ENCODE measurements at places on chromosomes 1 and 21. TPM values are rescaled to one million over a fixed set of nuclear protein-coding genes. Genes with fewer than 3 reads are reported as not detected.
A peak's percentile ranks its signal among the peaks of the same experiment; 100 is the strongest.

DNA sequence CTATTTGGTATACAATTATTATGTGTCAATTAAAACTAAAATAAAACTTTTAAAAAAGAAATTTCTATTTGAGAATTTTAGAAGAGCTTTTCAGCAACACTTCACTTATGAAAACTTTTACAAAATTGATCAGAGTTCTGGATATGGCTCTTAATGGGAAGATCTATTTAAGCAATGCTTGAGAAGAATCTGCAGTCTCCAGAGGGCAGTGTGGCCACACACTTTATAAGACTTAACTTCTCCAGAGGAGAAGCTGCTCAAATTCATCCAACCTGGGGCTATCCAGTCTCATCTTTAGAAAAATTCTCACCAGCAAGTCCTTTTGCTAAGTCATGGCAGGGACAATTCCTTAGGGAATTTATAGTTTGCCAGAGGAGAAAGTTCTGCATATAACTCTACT lies 25.2 kb upstream of the AGO1 start:
- no peak for ATAC-seq

HSPA6 gene
- total RNA-seq: 1.4 TPM

DNA sequence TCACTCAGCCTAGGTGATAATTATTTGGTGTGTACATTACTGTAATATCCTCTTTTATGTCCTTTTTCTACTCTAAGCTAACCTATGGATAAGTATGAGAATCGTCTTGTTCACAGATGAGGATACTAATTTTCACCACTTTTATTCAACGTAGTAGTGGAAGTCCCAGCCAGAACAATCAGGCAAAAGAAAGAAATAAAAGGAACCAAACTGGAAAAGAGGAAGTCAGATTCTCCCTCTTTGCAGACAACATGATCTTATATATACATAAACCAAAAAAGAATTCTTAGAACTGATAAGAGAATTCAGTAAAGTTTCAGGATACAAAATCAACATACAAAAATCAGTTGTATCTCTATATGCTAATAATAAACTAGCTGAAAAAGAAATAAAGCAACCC lies 12.6 kb upstream of the RGL1 start:
- ATAC-seq: no peak

UQCRH gene
- 291 TPM for total RNA-seq

FHL3 gene
- 10.6 TPM for total RNA-seq

GRCh38 chr1:151620286-151620685 lies 8.4 kb downstream of the SNX27 start:
- ATAC-seq: no peak

DNA sequence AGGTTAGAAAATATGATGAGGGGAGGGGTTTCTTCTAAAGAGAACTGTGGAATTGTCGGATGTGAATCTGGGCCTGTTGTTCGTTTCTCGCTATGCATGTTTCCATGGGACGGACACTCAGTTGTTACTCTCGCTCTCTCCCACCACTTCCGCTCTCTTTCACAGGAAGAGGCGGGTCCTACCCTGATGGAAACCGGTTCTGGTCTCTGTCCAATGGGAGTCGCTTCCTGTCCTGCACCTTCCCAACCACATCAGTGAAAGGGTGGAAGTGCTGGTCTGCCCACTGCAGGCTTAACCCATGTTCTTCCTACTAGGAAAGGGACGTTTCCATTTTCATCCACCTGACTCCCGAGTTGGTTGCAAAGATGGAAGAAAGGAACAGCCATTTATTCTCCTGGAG lies 119.4 kb downstream of the KCNJ15 start:
- peak; percentile 51 for ATAC-seq

DNA sequence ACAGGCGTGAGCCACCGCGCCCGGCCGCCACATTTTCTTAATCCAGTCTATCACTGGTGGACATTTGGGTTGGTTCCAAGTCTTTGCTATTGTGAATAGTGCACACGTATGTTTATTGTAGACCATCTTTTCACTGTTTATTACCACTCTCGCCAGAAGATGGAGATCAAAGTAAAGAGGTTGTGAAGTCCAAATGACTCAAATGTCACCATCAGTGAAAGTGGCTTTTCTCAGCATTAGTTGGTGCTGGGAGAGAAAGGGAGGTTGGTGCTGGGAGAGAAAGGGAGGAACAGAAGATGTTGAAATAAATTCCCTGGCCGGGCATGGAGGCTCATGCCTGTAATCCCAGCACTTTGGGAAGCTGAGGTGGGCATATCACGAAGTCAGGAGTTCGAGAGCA lies 10.4 kb upstream of the UHMK1 start:
- no peak for ATAC-seq

TENT5C gene
- 1.1 TPM for total RNA-seq

- ATAC-seq: peak; percentile 31
Measured at GRCh38 chr1:15007842-15008241, 145.7 kb upstream of the TMEM51 start.

C8B gene
- not detected for total RNA-seq

GRCh38 chr1:181083842-181084605 lies 4.5 kb upstream of the IER5 start:
- peak; percentile 42 for ATAC-seq

GRCh38 chr1:213666113-213666512 lies 321.7 kb upstream of the PROX1 start:
- ATAC-seq: no peak

HES3 gene
- not detected for total RNA-seq

- no peak for ATAC-seq
Measured at GRCh38 chr1:51000160-51000559, 30.1 kb downstream of the CDKN2C start.

DNA sequence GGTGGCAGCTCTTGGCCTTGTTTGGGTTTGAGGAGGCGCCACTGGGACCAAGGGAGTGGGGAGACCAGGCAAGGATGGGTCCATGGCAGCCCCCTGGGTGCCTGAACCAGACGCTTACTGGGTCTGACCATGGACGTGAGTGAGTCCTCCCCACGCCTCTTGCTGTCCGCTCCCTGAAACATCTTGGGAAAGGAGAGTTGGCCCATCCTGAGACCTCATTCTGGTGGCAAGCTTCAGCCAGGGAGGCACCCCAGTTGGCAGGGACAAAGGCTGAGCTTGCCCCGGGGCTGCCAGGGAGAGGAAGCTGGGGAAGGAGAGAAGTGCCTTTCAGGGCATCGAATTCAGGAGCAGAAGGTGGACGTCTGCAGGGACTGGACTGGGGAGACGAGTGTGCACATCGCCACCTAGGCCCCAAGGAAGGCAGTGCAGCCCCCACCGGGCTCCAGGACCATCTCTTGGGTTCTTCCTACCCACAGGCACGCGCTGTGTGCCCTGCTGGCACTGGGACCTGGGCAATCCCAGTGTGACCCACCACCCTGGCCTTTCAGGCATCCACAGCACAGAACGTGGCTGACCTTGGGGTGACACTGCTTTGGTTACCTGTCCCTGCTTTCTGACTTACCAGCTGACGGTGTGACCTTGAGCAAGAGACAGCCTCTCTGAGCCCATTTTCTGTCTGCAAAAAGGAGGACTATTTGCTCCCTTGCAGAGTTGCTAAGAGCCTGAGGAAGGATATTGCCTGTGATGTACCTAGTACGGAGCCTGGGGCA lies 132.9 kb upstream of the WNT4 start:
- peak; percentile 75 for ATAC-seq

IFI44 gene
- total RNA-seq: 10.7 TPM

WNT3A gene
- total RNA-seq: 0.44 TPM

GRCh38 chr1:16442941-16443340 lies 2.4 kb downstream of the NECAP2 start:
- ATAC-seq: no peak

- no peak for ATAC-seq
Measured at GRCh38 chr1:176512966-176513365, 50.0 kb downstream of the PAPPA2 start.

- ATAC-seq: peak; percentile 89
Measured at GRCh38 chr1:239550178-239550577, 163.8 kb downstream of the CHRM3 start.

PROX1 gene
- 0.88 TPM for total RNA-seq

DNA sequence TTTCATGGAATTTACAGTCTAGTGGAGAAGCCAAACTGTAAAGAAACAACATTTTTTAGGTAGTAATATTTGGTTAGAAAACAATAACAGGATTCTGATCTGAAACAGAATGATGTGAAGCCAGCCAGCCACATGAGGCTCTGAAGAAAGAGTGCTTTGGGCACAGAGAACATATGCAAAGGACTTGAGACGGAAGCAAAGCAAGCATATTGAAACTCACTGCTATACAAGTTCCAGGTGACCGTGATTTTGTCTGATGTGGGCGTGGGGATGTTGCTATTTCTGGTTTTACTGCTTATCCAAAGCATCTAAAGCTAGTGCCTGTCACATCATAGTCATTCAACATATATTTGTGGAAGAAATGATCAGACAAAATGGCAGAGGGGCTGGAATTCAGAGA lies 14.7 kb downstream of the CRP start:
- no peak for ATAC-seq

DNA sequence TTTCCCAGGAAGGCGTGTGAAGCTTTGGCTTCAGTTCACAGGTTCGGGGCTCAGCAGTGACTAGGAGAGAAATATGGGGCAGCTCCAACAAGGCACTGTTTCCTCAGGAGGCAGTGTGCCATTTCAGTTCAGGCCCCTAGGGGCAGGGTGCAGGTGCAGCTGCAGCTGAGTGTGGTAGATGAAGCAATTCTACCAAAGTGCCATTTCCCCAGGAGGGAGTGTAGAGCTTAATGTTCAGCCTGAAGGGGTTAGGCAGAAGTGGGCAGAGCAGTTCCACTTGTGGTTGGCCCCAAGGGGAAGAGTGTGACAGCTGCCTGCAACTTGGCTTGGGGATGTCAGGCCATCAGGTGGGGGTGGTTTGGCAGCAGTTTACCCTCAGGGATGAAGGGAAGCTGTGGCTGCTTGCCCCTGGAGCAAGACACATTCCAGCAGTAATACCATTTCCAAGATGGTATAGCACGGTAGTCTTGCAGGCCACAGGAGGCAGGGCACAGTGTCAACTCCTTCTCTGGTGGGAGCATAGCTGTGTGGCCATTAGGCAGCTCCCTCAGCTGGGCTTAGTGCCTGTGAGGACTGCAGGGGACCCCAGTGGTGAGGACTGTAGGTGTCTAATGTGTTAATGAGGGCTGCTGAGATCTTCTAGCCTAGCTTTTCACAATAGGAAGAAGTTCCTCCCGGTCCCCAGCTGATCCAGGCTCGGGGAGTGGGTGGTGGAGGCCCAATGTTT lies 34.7 kb downstream of the RGSL1 start:
- peak; percentile 73 for ATAC-seq

DNA sequence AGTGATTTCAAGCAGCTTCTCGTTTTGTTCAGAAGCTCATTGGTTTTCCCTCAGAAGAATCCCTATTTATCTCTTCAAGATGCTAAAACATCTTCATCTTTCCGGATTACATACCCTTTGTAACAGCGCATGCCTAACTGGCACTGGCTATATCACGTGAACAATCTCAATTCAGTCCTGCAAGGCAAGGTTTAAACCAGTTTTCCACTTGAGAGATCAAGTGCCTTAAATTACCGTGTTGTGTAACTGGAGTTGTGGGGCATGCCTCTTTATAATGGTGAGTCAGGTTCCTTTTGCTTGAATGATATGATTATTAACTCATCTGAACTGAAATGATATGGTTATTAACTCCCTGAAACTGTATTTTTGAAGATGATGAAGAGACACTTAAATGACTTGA lies 11.0 kb upstream of the ZFP69B start:
- ATAC-seq: no peak

GRCh38 chr21:45867041-45867666 lies 114.4 kb upstream of the COL6A1 start:
- no peak for ATAC-seq

TDRD5 gene
- not detected for total RNA-seq

DNA sequence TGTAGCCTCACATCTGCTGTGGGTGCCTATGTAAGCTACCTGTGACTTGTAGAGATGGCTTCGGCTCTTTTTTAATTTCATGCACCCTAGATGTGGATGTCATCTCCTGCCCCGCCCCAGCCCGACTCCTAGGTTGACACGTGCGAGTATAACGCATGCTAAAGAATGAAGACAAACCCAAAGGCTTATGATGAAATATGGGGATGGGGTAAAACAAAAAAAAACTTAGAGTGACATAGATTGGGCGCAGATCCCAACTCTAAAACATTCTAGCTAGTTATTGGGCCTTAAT lies 613 bp upstream of the ERO1B start:
- peak; percentile 28 for ATAC-seq

DNA sequence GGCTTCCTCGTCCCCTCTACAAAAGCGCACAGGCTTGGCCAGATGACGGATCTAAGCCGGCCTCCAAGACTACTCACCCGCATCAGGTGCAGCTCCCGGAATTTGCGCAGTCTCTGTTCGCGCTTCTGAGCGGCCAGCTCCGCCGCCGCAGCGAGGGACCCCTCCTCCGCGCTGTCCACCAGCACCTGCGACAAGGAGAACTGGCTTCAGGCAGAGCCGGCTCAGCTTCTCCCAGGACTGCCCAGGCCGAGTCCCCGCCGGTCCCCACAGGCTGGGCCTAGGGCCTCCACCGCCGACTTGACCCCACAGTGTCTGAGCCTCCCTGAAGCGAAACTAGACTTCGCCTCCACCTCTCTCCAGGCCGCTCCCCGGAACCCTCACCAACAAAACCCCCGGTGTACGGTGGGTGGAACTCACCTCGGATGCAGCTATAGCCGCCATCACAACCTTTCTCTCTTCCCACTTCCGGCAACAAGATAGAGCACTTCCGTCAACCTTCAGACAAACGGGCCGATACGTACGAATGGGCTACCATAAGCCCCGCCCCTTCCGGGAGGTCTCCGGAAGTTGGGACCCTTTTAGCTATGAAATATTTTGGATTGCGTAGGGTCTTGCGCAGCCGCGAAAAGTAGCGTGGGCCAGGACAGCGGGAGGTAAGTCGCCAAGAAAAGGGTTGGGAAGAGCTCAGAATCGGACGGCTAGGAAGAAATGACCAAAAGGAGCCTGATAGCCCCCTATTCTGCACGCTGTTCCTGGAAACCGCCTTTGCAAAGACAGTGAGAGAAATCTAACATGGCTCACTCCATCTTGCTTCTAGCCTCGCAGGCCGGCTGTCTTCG lies at the start of gene SYF2:
TSS of gene SYF2 (minus strand) at position 476 of the 839 bp plus-strand sequence. CDS start at position 441, 35 bp downstream.
- peak; percentile 88 for ATAC-seq

DNA sequence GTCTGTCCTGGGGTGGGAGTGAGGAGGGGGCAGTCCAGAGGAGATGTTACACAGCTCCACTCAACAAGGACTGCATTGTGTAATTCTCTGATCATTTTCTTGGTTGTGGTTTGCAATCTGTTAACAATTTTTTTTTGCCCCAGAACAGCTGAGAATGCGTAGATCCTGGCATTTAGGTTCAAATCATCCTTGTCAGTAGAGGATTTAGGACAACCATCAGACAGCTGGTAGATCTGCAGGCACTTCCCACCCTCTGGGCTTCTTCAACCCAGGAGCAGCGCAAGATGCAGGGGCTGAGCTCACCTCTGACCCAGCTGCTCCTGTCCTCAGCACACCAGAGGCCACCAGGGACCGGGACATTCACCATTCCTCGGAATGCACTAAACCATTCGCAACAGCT lies 13.5 kb downstream of the BCAR3 start:
- ATAC-seq: no peak

GRCh38 chr1:225828706-225829345 lies 18.9 kb downstream of the EPHX1 start:
- no peak for ATAC-seq

AMPD1 gene
- not detected for total RNA-seq

GRCh38 chr1:209397371-209397770 lies 186.1 kb upstream of the CAMK1G start:
- ATAC-seq: no peak

GRCh38 chr1:117576236-117576635 lies 29.6 kb upstream of the TENT5C start:
- ATAC-seq: no peak

C8A gene
- not detected for total RNA-seq
